ENCODE measurements at places on chromosomes 13 and 19. TPM values are rescaled to one million over a fixed set of nuclear protein-coding genes. Genes with fewer than 3 reads are reported as not detected.
A peak's percentile ranks its signal among the peaks of the same experiment; 100 is the strongest.

The PGLYRP2 gene
- 0.23 TPM for total RNA-seq

The ZNF600 gene
- 12.6 TPM for total RNA-seq

The ATP7B gene
- total RNA-seq, result 6.1 TPM

The NAPSA gene
- 0.51 TPM for total RNA-seq

The CD22 gene
- total RNA-seq, result not detected

The KLK14 gene
- 8.3 TPM for total RNA-seq

The SPACA4 gene
- total RNA-seq, result not detected

The SIGLEC12 gene
- not detected for total RNA-seq

The IL27RA gene
- 1.6 TPM for total RNA-seq

The C19orf67 gene
- not detected for total RNA-seq

The METTL21C gene
- total RNA-seq, result not detected

The OSCAR gene
- total RNA-seq, result 1.9 TPM

The KANK3 gene
- 14.3 TPM for total RNA-seq

- no peak for DNase-seq
Observed at GRCh38 chr13:53759016-53759415, 730.4 kb downstream of the OLFM4 start.

GRCh38 chr13:50927701-50928100 is 18.1 kb downstream of the RNASEH2B start:
- no peak for DNase-seq

DNA sequence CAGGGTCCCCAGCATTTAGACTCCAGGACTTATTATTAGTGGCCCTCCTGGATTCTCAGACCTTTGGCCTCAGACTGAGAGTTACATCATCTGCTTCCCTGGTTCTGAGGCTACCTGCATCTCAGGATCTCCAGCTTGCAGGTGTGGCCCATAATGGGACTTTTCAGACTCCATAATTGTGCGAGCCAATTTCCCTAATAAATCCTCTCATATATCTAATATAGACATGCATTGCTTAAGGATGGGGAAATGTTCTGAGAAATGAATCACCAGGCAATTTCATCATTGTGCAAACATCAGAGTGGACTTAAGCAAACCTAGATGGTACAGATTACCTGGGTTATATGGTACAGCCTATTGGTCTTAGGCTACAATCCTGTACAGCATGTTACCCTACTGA is 116.5 kb upstream of the FBXL3 start:
- no peak for DNase-seq

GRCh38 chr19:28619816-28620429 is 593.0 kb downstream of the UQCRFS1 start:
- no peak for DNase-seq

- no peak for DNase-seq
Observed at GRCh38 chr13:29846475-29847256, 3.8 kb downstream of the UBL3 start.

DNA sequence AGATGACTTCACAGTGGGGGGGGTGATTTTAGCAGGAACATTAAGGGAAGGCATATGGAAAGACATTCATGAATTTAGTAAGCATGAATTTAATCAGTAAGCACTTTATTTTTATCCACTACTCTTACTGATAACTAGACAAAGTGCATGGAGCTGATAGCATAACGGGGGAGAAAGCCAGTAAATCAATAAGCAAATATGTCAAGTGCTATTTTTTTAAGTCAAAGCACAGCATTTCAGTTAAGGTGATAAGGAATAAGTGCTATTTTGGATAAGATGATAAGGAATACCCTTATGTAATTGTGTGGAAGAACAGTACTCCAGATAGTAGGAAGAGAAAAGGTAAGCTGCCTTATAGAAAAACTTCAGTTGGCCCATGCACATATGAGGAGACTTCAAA is 19.4 kb downstream of the UFM1 start:
- DNase-seq, result no peak

- DNase-seq, result no peak
Observed at GRCh38 chr19:38453596-38453995, 20.1 kb downstream of the RYR1 start.

- no peak for DNase-seq
Observed at GRCh38 chr13:80400865-80401426, 60.0 kb upstream of the SPRY2 start.

DNA sequence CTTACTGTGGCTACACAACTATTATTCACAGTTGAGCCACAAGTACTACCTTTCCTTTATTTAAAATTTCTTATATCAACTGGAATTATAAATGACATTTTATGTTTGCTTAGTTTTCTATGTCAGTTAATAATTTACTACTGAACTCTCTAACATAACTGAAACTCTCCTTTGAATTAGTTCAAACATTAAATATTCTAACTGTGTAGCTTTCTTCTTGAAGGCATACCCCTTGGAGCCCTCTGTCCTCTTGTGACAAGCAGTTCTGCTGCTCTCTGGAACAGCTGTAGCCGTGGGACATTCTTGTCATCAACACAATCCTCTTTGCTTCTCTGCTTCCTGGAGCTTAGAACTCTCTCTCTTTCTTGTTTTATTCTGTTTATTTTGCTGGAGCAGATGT is 244.8 kb downstream of the NHLRC3 start:
- DNase-seq, result no peak

DNA sequence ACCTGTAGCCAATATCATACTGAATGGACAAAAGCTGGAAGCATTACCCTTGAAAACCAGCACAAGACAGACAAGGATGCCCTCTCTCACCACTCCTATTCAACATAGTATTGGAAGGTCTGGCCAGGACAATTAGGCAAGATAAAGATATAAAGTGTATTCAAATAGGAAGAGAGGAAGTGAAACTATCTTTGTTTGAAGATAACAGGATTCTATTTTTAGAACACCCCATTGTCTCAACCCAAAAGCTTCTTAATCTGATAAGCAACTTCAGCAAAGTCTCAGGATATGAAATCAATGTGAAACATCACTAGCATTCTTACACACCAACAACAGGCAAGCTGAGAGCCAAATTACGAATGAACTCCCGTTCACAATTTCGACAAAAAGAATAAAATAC is 17.8 kb upstream of the CCNA1 start:
- DNase-seq, result no peak

DNA sequence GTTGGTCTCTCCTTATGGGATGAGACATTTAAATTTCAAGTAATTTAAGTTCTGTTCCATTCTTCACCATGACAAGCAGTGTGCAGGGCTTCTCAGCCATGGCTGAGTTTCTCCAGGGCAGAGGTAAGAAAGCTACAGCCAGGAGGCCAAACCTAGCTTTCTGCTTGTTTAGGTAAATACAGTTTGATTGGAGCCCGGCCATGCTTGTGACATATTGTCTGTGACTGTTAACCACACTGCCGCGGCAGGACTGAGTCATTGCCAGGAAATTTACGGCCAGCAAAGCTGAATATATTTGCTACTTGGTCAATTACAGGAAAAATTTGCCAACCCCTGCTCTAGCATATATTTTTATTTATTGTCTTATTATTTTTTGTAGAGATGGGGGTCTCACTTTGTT is 10.7 kb downstream of the NLRP8 start:
- no peak for DNase-seq

DNA sequence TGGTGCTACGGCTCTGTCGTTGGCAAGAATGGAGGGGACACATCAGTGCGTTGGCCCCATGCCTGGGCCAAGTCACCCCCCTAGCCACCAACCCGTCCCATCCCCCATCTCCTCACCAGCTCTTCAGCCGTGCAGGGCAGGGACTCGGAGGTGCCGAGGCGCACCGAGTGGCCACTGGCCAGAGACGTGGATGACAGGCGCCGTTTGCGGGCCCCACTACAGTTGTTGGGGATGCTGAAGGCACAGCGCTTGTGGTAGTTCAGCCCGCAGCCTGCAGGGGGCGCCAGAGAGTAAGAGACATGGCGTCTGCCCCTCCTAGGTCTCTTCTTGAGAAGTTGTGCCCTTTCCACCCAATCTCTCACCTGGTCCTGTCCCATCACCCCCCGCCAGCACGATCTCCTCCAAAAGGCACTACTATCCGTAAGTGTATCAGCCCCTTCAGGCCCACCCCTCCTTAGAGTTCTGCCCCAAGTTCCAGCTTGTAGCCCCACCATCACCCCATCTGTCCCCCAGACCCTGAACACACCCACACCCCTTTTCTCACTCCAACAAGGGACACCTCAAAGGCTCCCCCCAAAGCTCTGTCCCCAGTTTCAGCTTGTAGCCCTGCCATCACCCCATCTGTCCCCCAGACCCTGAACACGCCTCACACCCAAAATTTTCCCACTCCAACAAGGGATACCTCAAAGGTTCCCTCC is 12.4 kb downstream of the PRKD2 start:
- DNase-seq, result peak; percentile 96

DNA sequence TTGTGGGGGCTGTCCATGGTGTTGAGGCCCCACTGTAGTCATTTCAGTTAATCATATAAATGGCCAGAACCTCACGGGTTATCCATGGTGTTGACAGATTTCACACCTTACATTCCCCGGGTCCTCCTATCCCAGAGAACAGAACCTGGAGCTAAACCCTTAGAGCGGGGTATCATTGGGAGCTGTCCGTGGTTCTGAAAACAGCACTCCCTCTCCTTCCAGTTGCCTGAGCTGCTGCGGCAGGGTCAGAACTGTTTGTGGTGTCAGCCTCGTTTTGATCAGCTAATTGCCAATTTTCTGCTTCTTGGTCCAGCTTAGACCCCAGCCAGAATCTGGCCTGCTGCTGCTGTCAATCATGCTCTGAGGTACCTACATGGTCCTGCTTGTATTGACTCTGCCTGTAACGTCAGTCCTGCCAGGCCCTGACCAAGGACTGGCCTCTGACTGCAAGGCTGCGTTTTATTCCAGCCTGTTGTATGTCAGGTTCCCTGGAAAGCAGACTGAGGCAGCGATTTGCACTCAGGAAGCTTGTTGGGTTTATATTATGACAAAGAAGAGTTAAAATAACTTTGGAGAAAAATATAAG is 55.8 kb upstream of the KCTD15 start:
- DNase-seq, result no peak

DNA sequence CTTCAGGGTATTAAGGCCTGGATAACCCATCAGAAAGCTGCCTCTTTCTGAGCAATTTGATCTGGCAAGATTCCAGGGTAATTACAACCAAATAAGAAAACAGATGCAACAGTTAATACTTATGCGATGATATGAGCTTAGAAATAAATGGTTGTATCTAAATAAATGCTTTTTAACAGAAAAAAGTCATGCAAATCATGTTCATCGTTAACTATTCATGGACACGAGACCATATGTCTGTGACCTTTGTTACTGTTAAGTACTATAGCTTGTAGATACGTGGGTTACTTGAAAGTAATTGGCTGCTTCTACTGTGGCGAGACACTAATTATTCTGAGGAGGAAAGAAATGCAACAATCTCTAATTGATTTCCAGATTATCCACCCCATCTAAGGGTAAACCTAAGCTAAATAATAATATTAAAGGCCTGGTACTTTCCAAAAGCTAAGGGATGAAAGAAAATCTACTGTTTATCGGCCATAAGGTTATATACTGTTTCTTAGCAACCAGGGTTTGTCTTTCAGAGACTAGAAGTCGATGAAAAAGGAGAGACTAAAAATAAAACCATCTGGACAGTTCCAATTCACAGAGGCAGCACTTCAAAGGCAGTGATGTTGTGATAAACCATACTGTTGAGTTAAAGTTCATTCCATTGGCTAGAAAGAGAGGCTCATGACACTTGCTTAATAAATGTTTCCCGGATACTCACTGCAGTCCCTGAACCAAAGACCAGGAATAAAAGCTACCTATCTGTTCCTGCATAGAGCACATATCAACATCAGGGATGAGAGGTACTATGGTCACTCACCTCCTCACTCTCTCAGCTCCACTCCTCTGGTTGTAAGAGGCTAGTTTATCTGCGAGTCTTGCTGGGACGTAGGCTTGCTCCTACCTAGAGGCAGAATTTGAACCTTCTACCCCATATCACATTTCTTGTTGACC is 1.5 kb downstream of the EPSTI1 start:
- no peak for DNase-seq

- no peak for DNase-seq
Observed at GRCh38 chr13:104522235-104523072, 1456.2 kb upstream of the SLC10A2 start.

DNA sequence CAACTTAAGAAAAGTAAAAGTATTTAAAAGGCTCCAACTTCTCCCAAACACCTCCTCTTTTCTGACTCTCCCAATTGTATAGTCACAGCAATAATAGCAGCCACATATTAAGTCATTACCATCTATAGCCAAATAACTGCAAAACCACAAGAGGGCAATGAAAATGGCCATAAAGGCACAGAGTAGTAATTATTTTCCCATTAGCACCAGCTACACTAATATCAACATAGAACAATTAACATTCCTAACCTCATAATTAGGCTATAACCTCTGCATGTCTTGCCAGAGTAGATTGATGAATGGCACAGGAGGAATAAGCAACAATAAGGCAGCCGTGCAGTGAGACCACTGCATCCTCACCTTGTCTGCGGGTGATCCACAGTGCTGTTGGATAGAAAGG is 226.4 kb upstream of the SERP2 start:
- no peak for DNase-seq

DNA sequence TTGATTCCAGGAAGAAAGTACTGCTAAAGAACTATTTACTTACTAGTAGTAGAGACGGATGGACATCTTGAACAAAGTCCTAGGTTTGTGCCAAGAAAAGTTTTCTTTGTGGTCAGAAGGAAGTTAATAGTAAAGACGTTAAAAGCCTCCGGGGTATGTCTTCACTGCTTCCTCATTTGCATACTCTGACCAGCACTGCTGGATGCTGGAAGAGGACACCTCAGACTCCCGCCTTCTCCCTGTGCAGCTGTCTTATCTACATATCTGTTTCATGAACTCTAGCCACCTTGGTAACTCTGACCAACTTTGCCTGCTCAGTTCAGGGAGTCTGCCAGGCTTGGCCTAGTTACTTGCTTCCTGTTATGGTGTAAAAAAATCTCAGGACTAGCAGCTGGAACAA is 1109.1 kb upstream of the MIR17HG start:
- DNase-seq, result no peak

DNA sequence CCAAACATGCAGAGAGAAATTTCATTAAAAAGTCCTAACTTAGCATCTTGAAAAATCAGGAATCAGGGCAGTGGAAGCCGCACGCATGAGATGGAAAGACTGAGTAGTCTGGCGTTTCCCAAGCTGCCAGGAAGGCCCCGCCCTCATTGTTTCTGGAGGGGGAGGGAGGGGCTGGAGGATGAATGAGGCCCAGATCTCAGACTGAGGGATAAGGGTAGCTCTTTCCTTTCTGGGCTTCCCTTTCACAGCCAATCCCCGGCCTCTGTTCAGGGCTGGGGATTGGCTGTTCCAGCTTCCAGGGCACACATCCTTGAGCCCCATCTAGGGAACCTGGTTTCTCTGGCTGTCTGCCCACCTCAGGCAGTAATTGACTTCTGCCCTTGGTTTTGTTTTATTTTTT is 7.3 kb downstream of the C19orf53 start:
- DNase-seq, result peak; percentile 80

- peak; percentile 52 for DNase-seq
Observed at GRCh38 chr13:51614350-51614786, 30.1 kb downstream of the WDFY2 start.

GRCh38 chr13:20715330-20715712 is 11.8 kb downstream of the IL17D start:
- DNase-seq, result no peak

GRCh38 chr13:102707467-102707866 is 12.6 kb upstream of the METTL21C start:
- no peak for DNase-seq

GRCh38 chr13:30025351-30025750 is 174.9 kb upstream of the UBL3 start:
- no peak for DNase-seq

GRCh38 chr19:27676877-27677276 is 1536.1 kb downstream of the UQCRFS1 start:
- no peak for DNase-seq
